Mesenteric fat pad (tissue), 1 donor: ENCODE measurements at places on chromosomes 4 and X. TPM values are rescaled to one million over a fixed set of nuclear protein-coding genes. Genes with fewer than 3 reads are reported as not detected.

ZDHHC15 gene
- 0.77 TPM for total RNA-seq

PHOX2B gene
- total RNA-seq: not detected

PRSS12 gene
- 0.16 TPM for total RNA-seq

RAB40A gene
- not detected for total RNA-seq

GPAT3 gene
- total RNA-seq: 9.2 TPM

UGT2B10 gene
- not detected for total RNA-seq

GAGE12C gene
- total RNA-seq: not detected

PRR32 gene
- not detected for total RNA-seq

DNA sequence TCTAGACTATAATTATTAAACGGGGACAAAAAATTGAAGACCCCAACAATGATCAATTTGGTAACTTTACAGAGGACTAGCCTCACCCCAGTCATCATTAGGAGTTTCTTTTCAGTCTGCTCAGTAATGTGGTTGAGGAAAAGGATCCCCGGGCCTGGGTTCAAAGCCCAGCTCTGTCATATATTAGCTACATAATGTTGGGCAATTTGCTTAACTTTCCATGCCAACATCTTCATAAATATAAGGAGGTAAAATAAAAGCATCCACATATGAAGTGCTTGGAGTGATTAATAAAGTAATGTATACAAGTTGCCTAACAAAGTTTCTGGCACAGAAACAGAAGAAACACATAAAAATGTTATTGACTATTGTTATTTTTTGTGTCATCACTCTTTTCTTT, 53.4 kb upstream of the ANTXR2 start:
- no peak for DNase-seq

DNA sequence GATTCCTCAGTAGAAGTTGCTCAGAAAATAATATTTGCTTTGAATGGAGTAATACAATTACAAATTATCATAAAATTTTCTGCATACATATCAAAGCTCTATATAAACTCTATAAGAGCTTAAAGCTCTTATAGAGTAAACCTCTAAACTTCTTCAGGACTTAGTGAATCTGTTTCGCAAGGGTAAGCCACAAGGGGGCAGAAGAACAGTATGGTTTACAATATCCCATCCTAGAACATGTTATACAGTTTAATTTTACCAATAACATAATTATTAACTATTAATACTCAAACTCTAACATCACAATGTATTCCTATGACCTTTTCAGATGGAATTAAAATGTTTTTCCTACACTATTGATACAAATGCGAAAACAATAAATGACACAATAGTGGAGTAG, 33.8 kb upstream of the SPANXN1 start:
- DNase-seq: no peak

GRCh38 chr4:99734583-99735322, 77.1 kb upstream of the C4orf54 start:
- DNase-seq: no peak

DNA sequence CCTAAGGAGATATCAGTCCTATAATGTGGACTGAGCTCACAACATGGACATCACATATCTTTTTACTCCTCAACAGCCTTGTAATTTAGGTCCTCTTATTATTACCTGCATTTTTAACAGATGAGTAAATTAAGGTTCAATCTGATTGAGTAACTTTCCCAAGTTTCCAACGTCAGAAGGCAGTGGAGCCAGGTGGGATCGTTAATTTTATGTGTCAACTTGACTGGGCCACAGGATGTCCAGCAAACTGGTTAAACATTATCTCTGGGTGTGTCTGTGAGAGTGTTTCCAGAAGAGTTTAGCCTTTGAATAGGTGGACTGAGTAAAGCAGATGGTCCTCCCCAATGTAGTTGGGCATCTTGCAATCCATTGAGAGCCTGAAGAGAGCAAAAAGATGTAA, 59.0 kb upstream of the SLIT2 start:
- DNase-seq: no peak

DNA sequence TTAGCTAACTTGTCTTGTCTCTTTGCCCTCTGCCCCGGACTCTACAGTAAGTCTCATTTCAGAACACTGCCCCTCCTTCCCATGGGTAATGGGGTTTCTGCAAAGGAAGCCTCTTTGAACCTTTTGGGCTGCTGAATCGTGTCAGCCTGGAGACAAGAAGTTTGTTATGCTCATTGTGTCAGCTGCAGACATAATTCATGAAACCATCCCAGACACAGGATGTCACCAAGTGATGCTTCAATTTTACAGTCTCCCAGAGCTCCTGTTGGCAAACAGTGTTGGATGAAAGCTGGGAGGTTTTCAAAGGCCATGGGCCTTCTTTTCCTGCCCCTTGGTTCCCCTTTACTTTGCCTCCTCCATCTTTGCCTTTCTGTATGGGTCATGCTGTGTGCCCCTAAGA, 223.1 kb upstream of the TAPT1 start:
- no peak for DNase-seq

DNA sequence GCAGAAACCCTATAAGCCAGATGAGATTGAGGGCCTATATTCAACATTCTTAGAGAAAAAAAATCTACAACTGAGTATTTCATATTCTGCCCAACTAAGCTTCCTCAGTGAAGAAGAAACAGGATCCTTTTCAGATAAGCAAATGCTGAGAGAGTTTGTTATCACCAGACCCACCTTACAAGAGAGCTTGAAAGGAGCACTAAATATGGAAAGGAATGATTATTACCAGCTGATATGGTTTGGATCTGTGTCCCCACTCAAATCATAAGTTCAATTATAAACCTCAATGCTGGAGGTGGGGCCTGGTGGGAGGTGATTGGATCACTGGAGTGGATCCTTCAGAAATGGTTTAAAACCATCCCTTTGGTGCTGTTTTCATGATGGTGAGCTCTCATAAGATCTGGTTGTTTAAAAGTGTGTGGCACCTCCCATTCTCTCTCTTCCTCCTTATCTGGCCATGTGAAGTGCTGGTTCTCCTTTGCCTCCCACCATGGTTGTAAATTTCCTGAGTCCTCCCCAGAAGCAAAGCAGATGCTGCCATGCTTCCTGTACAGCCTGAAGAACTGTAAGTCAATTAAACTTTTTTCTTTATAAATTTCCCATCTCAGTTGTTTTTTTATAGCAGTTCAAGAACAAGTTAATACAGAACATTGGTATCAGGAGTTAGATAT, 144.2 kb downstream of the MSN start:
- DNase-seq: no peak

- no peak for DNase-seq
Observed at GRCh38 chr4:38124961-38125360, 164.8 kb downstream of the PTTG2 start.
